Upper lobe of left lung (tissue), 6 donors: ENCODE measurements at places on chromosomes 6 and 20. TPM values are rescaled to one million over a fixed set of nuclear protein-coding genes. Genes with fewer than 3 reads are reported as not detected.

Gene CNBD2
- not detected for total RNA-seq

Gene COX4I2
- total RNA-seq, result 24.3 TPM

Gene SMIM26
- total RNA-seq, result 81.3 TPM

Gene SLPI
- total RNA-seq, result 2,093 TPM

Gene IDH3B
- 77.4 TPM for total RNA-seq

Gene CCN6
- total RNA-seq, result not detected

Gene CCM2L
- 6.7 TPM for total RNA-seq

Gene NNAT
- total RNA-seq, result 0.66 TPM

Gene COL21A1
- total RNA-seq, result 3.2 TPM

Gene SMLR1
- total RNA-seq, result not detected

Gene LRRC1
- total RNA-seq, result 14.0 TPM

Gene FITM2
- total RNA-seq, result 8.8 TPM

Gene HCK
- 93.9 TPM for total RNA-seq

Gene TNF
- 1.1 TPM for total RNA-seq

Gene RPP21
- total RNA-seq, result 39.4 TPM

Gene RHAG
- total RNA-seq, result not detected

Gene TMEM74B
- 10.2 TPM for total RNA-seq

Gene PHACTR1
- 68.3 TPM for total RNA-seq

Gene AARS2
- total RNA-seq, result 11.8 TPM

Gene CAP2
- total RNA-seq, result 0.55 TPM

Gene SLC22A16
- 0.57 TPM for total RNA-seq

Gene GCNT2
- total RNA-seq, result 18.7 TPM

Gene NEURL2
- total RNA-seq, result 6.1 TPM

Gene CCN2
- 320 TPM for total RNA-seq

Gene FOXS1
- total RNA-seq, result 1.7 TPM

Gene CFB
- 63.7 TPM for total RNA-seq

Gene PDYN
- total RNA-seq, result not detected

Gene RAET1G
- not detected for total RNA-seq

Gene SPINT3
- not detected for total RNA-seq

Gene MAFB
- 53.4 TPM for total RNA-seq

Gene HAO1
- total RNA-seq, result 0.13 TPM

Gene COL19A1
- total RNA-seq, result not detected

Gene UNC5CL
- total RNA-seq, result 2.7 TPM

Gene PCNA
- 55.9 TPM for total RNA-seq

Gene BPI
- 0.14 TPM for total RNA-seq

Gene CFAP61
- 0.37 TPM for total RNA-seq

Gene SHLD1
- 3.1 TPM for total RNA-seq

Gene ZC2HC1B
- not detected for total RNA-seq

Gene SLC12A5
- total RNA-seq, result not detected

Gene TPBG
- 13.0 TPM for total RNA-seq

Gene HLA-DRB1
- 133 TPM for total RNA-seq

Gene C6orf120
- 26.6 TPM for total RNA-seq

Gene HLA-DQB1
- total RNA-seq, result 154 TPM

Gene BTNL2
- not detected for total RNA-seq

Gene NKX2-2
- total RNA-seq, result not detected

Gene CALHM4
- not detected for total RNA-seq

Gene MLIP
- total RNA-seq, result 0.47 TPM

Gene PM20D2
- 4.5 TPM for total RNA-seq

Gene SIRPG
- total RNA-seq, result 0.71 TPM
